ENCODE measurements at places on chromosomes 7 and 10.

DNA sequence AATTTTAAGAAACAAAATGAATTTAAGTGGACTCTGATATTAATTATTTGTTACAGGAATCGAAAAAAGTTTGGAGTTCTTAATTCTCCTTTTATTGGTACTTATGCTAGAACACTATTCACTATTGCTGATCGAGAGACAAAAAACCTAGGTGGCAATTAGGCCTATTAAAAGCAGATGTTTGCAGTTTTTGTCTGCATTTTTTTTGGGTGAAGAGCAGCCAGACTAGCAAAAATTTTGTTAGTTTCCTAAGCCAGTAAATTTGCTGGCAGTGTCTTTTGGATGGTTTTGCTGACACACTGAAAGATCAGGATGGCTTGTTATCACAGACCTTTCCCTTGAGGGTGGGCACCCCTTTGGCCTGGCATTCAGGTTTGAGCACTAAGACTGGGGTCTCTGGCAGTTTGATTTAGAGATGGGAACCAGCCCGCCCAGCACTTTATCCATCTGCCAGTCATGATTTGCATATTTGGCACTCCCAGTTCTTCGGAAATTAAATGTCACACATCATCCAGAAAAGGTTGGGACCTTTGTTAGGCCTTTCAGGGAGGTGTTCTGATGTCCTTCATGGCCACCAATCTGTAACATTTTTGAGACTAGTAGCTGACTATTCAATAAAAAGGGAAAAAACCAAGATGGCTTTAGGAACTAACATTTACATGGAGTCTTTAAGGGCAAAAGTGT is 57.3 kb downstream of the INPP5F start:
- no peak for DNase-seq

GRCh38 chr7:52473756-52474155 is 561.7 kb upstream of the POM121L12 start:
- DNase-seq: no peak

DNA sequence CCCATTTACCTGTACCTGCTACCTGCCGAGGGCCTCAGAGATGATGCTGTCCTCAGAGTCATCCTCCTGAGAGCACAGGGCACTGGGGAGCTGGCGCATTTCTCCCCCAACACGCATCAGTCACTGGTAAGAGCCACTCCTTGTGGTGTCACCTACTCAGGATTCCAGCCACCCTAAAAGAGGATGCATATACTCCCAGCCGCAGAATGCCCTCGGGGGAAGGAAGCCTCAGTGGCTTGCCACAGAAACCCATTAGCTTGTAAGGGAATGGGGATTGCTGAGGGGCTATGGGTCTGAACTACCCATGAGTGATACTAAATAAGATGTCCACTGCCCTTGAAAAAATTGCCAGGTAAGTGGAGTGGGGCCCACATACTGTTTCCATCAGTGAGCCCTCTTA is 279.2 kb downstream of the WDR11 start:
- no peak for DNase-seq

DNA sequence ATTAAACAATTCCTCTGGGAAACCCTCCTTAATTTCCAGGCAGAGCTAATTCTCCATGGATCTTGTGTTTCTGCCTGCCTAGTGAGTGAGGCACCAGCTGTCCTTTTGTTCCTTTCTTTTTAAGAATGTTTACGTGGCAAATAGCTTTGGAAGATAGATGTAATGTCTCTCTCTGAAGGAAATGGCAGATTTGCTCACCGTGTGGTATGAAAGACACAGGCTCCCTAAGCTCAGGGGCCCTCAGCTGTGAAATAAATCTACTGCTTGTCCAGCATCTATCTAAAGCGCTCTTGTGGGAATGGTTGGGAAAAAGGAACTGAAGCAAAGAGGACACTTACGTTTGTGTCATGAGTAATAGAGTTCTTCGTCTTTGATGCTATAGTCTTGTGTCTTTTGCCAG is 64.6 kb downstream of the FAS start:
- no peak for DNase-seq

DNA sequence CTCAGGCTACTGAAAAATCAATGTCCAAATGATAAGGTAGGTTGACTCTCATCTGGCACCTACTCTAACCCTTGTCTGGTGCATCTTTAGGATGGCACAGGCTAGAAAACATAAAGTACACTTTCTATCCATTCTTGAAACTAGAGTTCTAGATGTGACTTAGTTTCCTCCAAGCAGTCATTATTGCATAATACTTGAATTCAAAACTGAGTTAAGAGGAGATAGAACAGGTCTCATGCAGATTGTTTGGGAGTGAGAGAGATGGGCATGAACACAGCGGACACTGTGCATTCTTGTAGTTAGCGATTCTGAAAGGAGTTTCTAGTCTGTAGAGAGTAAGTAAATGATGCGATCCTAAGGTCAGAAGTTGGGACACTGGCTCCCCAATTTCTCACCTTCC is 149.2 kb downstream of the PDE1C start:
- no peak for DNase-seq

DNA sequence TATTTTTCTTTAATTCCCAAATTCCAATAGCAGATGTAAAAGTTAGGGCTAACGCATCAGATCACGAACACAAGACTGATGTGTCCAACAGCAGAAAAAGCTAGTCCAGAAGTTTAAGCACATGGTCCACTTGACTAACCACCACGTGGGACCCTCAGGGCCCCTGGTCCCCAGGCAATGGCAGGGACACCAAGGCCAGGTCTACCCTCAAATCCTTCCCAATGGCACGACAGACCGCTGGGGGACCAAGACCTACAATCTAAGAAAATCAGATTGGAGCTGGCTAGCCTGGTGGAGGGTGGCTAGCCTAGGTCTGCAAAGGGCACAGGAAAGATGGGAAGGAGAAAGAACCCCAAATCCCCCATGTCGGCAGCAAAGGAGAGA is 1.5 kb downstream of the GIGYF1 start:
- no peak for DNase-seq

DNA sequence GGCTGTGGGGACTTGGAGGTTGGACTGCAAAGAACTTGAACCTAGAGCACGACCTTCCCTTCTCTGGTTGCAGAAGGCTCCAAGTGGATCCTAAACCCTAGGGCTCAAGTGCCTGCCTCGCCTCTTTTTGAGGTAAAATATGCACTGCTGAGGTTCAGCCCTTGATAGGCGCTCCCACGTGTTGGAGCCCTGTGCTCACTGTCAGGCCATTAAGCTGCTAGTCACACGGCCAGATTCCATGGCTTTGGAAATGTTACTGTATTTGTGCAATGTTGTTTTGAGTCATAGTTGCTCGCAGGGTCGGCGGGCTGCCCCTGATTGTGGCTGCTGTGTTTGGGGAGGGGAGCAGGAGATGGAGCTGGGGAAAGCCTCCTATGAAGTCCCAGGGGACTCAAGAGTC is 39.8 kb upstream of the PCBD1 start:
- no peak for DNase-seq

DNA sequence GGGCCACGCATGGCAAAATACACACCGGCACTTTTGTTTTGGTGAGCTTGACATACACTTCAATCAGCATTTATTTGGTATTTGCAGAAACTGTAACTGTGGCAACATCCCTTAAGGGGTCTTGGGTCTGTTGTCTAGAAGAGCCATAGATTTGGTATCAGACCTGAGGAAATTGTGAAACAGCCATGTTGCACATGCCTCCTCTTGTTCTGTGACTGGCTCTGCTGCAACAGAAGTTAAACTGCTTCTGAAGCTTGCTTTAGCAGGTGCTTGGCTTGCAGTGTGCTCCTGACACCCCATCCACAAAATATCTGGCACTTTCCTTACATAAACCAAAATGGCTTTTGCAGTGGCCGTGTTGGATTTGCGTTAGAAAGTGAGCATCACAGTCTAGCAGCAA is 247.3 kb downstream of the GATA3 start:
- no peak for DNase-seq

DNA sequence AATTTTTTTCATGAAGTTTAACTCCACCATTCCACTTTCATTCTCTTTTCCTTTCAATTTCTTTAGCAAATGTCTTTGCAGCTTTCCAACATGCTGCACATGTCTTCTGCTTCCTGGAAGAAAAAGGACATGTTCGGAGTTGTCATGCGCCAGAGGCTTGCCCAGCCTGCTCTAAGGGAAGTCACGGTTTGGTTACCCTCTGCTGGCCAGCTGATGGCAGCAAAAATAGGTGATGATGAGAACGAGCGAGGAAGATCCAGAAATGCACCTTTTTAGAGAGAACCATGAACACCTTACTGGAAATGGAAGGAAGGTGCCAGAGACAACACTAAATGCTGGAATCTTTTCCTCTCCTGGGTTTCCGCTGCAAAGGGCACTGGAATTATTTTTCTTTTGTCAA is 4.9 kb upstream of the ZSCAN21 start:
- DNase-seq: no peak

GRCh38 chr7:28298870-28299518 is 113.3 kb upstream of the CREB5 start:
- DNase-seq: no peak

GRCh38 chr10:132099389-132100090 is 33.8 kb downstream of the JAKMIP3 start:
- DNase-seq: no peak

GRCh38 chr10:5601826-5602495 is 64.4 kb downstream of the ASB13 start:
- no peak for DNase-seq

GRCh38 chr7:31186202-31186601 is 134.1 kb downstream of the ADCYAP1R1 start:
- no peak for DNase-seq

DNA sequence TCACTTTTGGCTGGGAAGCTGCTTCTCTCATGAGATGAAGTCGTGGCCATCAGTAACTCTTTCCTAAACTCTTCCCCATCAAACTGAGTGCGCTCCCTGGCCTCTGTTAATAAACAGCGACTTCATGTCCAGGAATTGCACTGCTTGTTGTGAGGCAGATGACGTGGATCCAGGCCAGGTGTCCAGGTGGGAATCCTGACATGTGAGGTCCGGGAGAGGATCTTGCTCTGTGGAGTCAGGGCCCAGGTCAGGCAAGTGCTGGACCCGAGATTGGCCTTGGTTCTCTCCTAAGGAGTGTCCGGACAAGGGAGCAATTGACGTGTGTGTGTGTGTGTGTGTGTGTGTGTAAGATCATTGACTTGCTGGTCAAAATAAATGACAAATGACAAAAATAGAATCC is 362.7 kb downstream of the GLRX3 start:
- DNase-seq: no peak
